ENCODE measurements at places on chromosomes 2 and 18.

DNA sequence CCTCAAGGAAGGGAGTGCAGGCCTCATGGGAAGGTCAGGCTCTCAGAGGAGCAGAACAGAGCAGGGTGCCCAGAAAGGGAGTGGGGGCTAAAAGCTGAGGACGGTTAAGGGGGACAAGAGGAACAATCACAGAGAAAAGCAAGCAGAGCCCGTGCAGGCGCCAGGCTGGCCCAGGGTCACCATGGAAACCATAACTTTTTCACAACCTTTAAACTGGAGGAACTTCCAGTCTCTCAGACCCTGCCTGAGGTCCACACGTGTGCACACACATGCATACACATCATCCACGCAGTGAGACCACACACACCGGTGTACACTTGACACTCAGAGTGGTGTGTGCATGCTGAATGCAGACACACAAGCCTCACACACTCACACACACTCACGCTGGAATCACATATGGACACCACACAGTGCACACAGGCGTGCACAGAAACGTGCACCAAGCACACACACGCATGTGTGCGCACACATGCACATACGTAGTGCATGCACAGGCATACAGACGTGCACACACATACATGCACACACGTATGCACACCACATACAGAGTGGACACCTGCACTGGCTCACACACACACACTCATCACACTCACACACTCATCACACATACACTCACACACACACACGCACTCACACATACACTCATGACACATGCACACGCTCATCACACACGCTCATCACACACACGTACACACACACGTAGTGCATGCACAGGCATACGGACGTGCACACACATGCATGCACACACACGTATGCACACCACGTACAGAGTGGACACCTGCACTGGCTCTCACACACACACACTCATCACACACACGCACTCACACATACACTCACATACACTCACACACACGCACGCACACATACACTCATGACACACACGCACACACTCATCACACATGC lies 37.2 kb upstream of the SNED1 start:
- no peak for DNase-seq

DNA sequence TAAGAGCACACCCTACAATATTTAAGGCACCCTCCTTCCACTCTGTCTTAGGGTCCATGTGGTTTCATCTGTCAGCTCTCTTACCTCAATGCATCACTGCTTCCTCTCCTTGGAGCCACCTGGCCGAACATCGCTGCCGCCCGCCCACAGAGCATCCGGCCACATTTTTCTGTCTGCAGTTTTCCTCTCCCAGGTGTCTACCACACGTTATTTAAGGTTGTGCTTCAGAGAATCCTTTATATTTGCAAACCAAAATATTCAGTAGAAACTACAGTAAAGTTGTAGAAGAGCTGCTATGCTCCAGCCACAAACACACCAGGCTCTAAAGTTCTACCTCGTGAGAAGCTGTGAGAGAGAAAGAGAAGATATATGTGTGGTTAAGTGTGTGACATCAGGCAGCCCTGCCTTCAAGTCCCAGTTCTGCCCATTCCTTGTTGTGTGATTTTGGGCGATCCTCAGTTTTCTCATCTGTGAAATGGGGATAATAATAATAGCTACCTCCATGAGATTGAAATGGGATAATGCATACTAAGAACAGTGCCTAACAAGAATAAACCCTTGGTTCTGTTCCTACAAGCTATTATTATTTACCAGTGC lies 4.9 kb upstream of the STK17B start:
- peak; percentile 79 for DNase-seq

- DNase-seq: no peak
These were observed 6.8 kb downstream of the CCBE1 start for GRCh38 chr18:59690186-59690982.

DNA sequence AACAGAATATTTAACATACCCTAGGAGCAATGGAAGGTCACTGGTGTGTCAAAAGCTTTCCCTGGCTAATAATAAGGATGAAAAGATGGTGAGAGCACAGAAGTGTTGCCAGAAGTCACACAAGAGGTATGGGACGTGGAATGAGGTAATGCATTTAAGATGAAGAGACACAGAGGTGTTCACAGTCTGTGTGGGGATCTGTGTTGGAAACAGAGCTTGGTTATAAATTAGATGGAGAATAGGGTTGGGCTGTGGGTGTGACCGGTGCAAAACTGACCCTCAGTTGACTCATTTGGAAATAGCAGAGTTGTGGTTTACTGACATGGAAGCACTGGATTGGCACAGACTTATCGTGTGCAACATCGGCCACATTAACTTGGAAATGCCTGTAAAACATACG lies 372.5 kb downstream of the SATB2 start:
- DNase-seq: no peak

Measured in activated T-helper 1 cell treated with Interleukin-2 at 50 U/mL for 16 hours (primary cell).